ENCODE measurements at places on chromosomes 12 and 14.
A peak's percentile ranks its signal among the peaks of the same experiment; 100 is the strongest.

DNA sequence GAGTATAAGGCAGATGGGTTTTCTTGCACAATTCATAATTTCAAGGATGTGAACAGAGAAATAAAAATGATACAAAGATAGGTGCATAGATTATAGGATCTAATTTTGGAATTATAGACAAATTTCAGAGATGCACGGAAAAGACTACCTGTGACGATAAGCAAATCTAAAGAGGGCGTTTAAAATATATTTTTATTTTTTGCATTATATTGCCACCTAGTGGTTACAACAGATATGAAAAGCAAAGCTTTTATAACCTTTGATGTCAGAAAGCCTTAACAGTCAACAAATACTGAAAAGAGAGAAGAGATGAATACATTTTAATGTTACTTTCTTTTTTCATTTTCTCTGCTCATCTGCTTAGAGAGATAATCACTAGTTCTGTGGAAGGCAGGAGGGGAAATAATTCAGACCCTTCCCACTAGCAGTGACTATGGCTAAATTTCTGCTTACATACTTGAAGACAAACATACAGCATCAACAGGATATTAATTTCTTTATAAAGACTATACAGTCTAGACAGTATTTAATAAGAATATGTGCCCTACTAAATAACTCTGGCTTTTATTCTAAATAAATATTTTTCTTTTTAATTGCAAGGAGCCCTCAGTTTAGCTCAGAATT is 46.3 kb downstream of the NTS start:
- DNase-seq, result peak; percentile 46

GRCh38 chr12:54993181-54993835 is 8.7 kb upstream of the TESPA1 start:
- peak; percentile 57 for DNase-seq

GRCh38 chr12:74586251-74586650 is 48.6 kb downstream of the ATXN7L3B start:
- no peak for DNase-seq

GRCh38 chr12:58639318-58639934 is 280.9 kb downstream of the LRIG3 start:
- no peak for DNase-seq

- DNase-seq, result peak; percentile 39
Observed at GRCh38 chr14:100241279-100241678, 2.3 kb downstream of the YY1 start.

GRCh38 chr12:108642269-108642870 is 8.7 kb upstream of the SELPLG start:
- no peak for DNase-seq

- no peak for DNase-seq
Observed at GRCh38 chr14:77474479-77475177, 16.7 kb downstream of the AHSA1 start.

DNA sequence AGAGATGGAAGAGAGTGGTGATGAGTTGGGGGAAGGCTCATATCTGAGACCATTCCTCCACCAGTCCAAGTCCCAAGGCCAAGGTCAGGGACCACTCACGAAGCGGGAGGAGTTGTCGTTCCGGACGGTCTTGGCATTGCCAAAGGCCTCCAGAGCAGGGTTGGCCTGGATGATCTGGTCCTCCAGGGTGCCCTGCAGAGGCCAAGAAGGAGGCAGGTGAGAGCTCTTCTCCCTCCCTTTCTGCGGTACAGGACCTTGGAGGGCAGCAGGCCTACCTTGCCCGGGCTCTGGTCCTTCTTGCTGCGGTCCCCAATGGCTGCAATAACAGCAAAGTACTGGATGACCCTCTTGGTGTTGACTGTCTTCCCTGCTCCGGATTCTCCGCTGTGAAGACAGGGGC is 4.0 kb downstream of the MYH7 start:
- DNase-seq, result no peak

DNA sequence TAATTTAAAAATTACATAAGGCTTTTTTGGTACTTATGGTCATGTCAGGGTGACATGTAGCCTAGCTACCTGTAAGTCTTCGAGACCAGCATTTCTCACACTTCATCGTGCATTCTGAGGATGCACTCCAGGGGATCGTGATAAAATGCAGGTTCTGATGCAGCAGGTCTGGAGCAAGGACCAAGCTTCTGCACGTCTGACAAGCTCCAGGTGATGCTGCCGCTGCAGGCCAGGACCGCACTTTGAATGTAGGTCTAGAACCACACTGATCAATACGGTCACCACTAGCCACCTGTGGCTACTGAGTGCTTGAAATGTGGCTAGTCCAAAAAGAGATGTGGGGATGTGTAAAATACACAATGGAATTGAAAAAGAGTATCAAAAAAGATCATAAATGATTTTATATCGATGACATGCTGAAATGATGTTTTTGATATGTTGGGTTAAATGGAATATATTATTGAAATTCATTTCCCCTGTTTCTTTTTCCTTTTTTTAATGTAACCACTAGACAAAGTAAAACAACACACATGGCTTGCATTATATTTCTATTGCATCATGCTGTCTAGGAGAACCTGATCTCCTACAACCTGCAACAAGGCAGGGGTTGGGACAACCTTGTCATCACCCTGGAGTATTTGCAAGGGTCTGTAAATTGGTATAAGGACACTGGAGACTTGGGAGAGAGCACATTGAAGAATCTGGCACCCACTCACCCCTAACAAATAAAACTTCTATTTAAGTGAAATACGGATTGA is 142.4 kb downstream of the DPF3 start:
- DNase-seq, result no peak

DNA sequence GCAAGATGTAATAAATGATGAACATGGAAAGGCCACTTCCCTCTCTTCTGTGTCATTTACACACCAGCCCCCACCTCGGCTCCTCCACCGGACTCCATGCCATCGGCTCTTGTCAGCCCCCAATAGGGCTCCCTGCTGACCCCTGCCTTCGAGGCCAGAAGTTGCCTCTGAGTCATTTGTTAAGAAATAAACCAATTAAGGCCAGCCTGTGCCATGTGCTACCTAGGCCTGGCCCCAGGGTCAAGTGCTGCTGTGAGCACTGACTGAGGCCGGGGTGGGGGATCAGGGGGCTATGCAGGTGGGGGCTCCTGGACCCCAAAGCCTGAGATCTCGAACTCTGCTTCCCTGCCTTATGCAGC is 53.2 kb downstream of the TESC start:
- DNase-seq, result peak; percentile 42

GRCh38 chr14:28398506-28398905 is 368.1 kb upstream of the FOXG1 start:
- no peak for DNase-seq

GRCh38 chr12:99157946-99158345 is 489.6 kb upstream of the GARIN6 start:
- DNase-seq, result no peak

DNA sequence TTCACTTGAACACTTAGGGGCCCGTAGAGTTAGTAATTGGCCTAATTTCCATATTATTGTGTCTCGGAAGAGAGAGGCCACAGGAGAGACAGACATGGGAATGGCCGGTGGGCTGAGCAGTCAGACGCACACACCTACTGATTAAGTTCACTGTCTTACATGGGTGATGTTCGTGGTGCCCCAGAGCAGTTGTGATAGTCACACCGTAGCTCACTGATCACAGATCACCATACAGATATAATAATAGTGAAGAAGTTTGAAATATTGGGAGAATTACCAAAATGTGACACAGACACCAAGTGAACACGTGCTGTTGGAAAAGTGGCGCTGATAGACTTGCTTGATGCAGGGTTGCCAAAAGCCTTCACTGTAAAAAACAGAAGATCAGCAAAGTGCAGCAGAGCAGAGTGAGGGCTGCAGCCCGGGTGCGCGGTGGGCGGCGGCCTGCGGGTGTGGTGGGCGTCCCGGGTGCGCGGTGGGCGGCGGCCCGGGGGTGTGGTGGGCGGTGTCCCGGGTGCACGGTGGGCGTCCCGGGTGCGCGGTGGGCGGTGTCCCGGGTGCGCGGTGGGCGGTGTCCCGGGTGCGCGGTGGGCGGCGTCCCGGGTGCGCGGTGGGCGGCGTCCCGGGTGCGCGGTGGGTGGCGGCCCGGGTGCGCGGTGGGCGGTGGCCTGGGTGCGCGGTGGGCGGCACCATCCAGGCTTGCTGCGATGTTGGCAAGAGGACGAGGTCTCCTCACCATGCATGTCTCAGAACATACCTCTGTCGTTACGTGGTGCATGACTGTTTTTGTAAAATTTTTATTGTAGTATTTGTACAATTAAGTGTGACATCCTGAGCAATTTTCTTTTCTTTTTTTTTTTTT is 34.3 kb upstream of the TEX22 start:
- DNase-seq, result no peak

- DNase-seq, result no peak
Observed at GRCh38 chr12:108322998-108323397, 16.1 kb downstream of the CMKLR1 start.

- no peak for DNase-seq
Observed at GRCh38 chr14:43042408-43042807, 1435.7 kb downstream of the LRFN5 start.

DNA sequence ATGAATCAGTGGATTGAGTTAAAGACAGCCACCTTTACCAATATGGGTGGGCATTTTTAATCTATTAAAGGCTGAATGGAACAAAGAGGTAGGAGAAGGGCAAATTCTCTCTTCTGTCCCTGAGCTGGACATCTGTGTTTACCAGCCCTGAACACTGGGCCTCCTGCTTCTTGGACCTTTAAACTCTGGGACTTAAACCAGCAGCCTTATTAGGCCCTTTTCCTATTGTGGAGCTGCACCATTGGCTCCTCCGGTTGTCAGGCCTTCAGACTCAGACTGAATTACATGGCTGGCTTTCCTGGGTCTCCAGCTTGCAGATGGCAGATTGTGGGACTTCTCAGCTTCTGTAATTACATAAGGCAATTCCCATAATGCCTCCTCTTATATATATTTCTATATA is 6.4 kb downstream of the SERPINA6 start:
- peak; percentile 55 for DNase-seq

DNA sequence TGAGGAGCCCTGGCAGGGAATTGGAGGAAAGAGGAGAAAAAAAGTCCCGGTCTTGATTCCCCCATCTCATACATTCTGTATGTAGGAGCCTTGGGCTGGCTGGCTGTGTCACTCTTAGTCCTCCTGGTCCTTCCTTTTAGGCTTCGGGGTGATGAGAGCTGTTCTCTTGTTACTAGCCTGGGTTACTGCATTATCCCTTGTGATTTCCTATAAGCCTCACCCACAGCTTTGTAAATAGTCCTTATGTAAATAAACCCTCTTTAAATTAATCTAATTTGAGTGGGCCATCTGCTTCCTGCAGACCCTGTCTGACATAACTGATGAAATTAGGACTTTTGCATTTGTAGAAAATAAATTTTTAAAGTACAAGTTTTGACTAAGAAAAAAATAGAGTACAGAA is 19.2 kb downstream of the DNM1L start:
- DNase-seq, result peak; percentile 5

DNA sequence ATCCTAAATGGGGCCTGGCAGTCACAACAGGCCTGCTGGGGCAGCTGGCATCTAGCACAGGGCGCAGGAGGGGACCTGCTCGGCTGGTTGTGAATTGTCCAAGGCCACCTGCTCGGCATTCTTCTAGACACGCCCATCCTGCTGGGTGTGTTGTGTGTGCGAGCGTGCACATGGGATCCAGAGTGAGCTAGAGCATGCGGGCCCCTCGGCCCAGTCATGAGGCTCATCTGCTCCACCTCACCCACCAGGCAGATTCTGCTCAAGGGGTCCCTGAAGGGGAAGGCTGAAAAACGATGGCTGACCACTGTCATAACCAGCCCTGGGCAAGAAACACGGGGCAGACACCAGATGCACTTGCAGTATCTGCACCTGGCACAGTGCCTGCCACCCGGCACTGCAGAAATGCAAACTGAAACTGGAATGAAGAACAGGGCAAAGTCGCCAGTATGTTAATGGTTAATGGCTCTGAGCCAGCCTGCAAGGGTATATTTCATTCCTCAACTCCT is 31.8 kb downstream of the MAX start:
- peak; percentile 95 for DNase-seq

DNA sequence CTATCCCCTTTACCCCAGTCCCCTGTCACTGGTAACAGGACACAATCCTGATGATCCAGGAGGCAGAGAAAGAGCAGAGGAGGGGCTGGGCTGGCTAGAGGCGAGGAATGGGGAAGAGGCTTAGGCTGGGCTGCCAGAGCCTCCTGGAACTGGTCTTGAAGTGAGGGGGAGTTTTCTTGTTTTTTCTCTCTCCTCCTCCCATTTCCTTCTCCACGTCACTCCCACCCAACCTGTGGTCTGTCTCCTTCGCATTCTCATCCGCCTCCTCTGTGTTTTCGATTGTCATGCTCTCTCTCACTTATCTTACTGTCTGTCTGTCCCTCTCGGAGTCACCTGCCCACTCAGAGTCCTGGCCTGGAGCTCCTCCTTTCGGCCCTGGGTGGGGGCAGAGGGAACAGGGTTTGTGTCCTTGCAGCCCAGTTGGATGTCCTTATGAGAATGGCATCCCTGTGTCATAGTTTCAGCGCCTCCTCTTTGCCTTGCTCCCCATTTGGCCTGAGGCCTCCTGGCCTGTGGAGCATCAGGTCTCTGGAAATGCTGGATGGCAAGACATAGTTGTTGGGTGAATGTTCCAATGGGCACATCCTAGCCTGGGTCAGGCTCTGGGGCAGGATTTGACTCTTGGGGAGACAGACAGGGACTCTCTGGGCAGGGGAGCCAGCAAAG is 3.4 kb upstream of the KRT80 start:
- no peak for DNase-seq

- DNase-seq, result no peak
Observed at GRCh38 chr12:116166306-116166705, 111.2 kb downstream of the MED13L start.

GRCh38 chr12:128820253-128820652 is 3.5 kb downstream of the SLC15A4 start:
- DNase-seq, result no peak

DNA sequence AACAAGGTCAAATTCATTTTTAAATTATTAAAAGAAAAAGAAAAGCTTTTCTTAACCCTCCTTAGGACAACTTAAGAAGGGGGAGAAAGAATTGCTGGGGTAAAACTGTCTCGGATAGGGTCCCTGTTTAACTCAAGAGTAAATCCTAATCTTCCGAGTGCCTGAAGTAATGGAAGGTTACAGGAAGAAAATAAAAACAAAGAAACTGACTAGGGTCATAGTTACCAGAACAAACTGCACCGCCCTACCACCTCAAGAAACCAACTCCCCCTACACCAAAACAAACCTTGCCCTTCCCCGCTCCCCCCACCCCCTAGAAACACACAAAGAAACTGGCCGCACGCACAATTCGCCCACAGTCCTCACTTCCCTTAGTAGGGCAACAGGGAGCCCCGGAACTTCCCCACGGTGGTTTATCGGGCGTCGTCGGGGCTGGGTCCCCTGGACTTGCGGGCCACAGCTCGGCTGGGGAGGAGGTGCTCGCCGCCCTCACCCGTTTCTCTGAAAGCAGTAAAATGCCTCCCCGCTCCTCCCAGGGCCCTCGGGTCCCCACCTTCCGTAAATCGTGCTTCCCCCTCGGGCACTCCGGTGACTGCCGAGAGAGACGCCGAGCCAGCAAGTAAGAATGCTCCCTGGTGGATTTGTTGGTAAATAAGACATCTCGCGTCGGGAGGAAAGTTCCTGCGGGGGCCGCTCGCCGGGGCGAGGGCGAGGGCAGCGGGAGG is 2.4 kb downstream of the SINHCAF start:
- peak; percentile 55 for DNase-seq

GRCh38 chr12:41636653-41637052 is 448.5 kb downstream of the PDZRN4 start:
- DNase-seq, result no peak

- DNase-seq, result no peak
Observed at GRCh38 chr14:30848449-30849240, 25.7 kb upstream of the COCH start.
